T-helper 2 cell treated with Interferon-gamma antibody and Interleukin-4, amounts not matched to agents 5 μg/mL and 100 μg/mL, for 36 hours (primary cell): ENCODE measurements at places on chromosomes 5 and 9.

- no peak for DNase-seq
Measured at GRCh38 chr9:15153961-15154360, 153.1 kb downstream of the TTC39B start.

DNA sequence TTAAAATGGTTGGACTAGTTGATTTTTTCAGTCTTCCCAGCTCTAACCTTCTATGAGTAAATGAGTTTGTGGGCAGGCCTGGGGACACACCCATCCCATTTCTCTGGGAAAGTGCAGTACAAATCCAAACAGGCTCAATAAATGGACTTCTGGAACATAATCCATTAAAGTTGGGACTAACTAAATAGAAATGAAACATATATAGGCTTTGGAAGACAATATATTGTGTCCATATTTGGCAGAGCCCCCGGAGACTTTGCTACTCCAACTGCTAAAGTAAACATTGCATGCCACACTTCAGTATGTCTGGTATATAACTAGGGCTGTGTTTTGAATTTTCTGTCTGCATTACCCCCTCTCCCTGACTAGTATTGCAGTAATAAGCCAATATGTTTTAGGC lies 191.4 kb upstream of the DAB2 start:
- DNase-seq, result no peak

DNA sequence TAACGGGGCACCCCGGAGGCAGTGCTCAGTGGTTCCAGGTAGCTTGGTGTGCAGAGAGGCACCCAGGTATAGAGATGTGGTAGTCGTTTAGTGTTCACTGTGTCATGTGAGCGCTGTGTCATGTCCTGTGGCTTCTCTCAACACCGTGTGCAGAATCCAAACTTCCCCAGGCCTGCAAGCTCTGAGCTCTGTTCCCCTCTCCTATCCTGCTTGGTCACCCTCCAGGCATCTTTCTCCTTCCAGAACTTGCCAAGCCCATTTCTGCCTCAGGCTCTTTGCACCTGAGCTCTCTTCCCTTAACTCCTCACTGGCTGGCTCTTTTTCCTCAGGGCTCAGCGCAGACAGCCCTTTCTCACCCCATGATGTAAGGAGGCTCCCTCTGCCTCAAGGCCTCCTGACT lies 64.8 kb downstream of the CARTPT start:
- DNase-seq, result no peak

- DNase-seq, result no peak
Measured at GRCh38 chr5:149487672-149488071, 63.6 kb downstream of the CSNK1A1 start.

GRCh38 chr9:17597977-17598376 lies 19.1 kb downstream of the SH3GL2 start:
- DNase-seq, result no peak

DNA sequence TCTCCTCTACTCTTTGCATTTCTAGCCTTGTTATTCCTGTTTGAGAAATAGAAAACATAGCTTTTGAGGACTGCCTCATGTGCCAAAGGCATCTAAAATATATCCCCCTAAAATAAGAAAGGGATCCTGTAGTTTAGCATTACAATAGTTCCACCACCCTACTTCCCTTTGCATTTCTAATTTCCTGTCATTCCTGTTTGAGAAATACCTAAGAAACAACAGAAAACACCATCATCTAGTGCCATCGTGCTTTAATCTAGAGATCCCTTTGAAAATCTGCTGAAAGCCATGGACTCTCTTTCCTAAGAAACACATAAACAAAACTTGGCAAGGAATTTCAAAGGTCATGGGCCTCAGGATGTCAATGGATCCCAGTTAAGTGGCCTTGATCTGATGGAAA lies 7.5 kb downstream of the CLK4 start:
- no peak for DNase-seq

DNA sequence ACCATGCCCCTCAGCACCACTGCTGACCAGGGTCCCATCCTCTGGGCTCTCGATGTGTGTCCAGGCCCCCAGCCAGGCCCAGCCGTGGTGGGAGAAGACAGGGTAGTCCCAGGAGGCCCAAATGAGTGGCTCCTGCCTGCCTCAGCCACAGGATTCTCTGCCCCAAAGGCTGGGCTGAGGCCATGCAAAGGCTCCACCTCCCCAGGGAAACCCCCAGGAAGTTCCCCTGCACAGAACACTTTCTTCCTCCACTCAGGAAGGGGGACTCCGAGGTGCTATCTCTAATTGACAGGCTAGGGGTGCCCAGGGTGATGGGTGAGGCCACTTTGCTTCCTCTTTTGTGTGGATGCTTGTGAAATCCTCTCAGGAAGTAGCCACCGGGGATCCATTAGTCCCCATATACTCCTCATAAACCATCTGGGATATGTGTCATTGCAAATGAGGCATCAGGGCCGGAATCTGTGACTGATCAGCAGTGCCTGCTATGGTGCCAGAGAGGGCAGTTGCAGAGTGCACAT lies 23.1 kb upstream of the TDRD7 start:
- DNase-seq, result peak; percentile 57

- no peak for DNase-seq
Measured at GRCh38 chr9:130732136-130732535, 38.6 kb downstream of the EXOSC2 start.

- DNase-seq, result no peak
Measured at GRCh38 chr5:124949862-124950261, 203.4 kb upstream of the ZNF608 start.

GRCh38 chr5:143705381-143705780 lies 106.6 kb upstream of the HMHB1 start:
- no peak for DNase-seq

DNA sequence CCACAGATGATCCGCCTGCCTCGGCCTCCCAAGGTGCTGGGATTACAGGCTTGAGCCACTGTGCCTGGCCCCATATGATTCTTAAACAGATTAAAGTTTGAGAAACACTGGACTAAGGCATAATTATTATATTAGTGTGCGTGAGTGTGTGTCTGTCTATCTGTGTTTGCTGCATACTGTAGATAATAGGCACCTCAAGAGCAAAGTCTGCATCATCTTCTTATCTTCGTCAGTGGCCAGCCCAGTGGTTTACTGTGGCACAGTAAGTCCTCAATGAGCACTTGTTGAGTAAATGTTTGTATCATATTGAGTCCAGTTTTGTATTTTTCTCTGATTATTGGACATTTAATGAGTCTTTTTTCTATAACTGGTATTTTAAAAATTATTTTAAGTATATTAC lies 81.7 kb downstream of the ITGA1 start:
- no peak for DNase-seq

DNA sequence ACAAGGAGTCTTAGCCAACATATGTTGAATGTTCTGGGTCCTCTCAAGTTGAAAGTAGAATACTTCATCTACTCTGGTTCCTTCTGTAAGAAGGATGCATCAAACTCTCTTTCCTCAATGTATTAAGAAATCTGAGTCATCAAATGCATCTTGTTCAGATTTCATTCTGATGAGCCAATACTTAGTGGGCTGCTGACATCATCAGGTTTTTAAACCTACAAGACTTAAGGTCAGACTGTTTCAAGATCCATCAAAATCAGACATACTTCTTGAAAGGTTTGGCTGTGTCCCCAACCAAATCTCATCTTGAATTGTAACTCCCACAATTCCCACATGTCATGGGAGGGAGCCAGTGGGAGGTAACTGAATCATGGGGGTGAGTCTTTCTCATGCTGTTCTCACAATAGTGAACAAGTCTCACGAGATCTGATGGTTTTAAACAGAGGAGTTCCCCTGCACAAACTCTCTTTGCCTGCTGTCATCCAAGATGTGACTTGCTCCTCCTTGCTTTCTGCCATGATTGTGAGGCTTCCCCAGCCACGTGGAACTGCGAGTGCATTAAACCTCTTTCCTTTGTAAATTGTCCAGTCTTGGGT lies 168.8 kb downstream of the RAPGEF6 start:
- DNase-seq, result no peak

GRCh38 chr5:138611678-138612218 lies 36.5 kb upstream of the HSPA9 start:
- DNase-seq, result no peak

- no peak for DNase-seq
Measured at GRCh38 chr9:124473310-124473709, 23.1 kb downstream of the ADGRD2 start.

- no peak for DNase-seq
Measured at GRCh38 chr5:113218200-113218599, 216.6 kb downstream of the TSSK1B start.

DNA sequence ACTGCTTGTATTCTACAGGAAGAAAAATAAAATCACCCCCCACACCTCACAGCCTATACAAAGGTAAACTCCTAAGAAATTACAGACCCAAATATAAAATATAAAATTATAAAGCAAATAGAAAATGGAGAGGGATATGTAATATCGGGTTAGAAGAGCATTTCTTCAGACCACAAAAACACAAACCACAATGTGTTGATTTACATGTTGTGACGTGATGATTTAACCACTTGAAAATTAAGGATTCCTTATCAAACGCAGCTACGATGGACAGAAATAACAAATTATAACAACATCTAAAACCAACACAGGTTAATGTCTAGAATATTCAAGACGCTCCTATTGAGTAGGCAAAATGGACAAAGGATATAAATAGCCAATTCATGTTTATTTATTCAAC lies 26.3 kb downstream of the SSBP2 start:
- no peak for DNase-seq
